Mucosa of gallbladder (tissue), 1 donor: ENCODE measurements at places on chromosomes 7 and 10.

- peak; percentile 84 for DNase-seq
These were observed 256.5 kb downstream of the FRMD4A start for GRCh38 chr10:14074062-14074884.

DNA sequence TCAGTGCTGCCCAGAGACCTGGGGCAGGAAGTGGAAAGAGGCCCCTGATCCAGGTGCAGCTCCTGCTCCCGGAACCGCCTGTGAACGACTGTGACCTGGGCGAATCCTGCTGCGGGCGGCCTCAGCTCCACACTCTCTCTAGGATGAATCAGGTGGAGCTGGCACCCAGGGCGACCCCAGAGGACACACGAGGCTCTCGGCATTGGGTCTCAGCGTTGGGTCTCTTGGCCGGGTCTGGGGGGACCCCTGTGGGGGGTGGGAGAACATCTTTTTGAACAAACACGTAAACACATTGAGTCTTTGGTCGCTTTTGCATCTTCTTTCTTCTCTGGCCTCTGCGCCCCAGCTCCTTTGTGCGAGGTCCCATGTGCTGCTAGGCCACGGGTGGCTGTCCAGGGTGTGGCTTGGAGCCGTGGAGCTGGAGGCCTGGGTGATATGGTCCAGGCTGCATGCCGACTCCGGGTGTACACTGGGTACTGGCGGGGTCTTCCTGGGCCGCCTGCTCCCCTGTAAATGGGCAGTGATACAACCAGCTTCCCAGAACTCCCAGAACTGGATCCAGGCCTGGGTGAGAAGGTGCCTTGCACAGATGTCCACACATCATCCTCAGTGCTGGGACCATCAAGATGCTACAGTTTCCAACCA is 435.8 kb downstream of the DNAJB6 start:
- no peak for DNase-seq

DNA sequence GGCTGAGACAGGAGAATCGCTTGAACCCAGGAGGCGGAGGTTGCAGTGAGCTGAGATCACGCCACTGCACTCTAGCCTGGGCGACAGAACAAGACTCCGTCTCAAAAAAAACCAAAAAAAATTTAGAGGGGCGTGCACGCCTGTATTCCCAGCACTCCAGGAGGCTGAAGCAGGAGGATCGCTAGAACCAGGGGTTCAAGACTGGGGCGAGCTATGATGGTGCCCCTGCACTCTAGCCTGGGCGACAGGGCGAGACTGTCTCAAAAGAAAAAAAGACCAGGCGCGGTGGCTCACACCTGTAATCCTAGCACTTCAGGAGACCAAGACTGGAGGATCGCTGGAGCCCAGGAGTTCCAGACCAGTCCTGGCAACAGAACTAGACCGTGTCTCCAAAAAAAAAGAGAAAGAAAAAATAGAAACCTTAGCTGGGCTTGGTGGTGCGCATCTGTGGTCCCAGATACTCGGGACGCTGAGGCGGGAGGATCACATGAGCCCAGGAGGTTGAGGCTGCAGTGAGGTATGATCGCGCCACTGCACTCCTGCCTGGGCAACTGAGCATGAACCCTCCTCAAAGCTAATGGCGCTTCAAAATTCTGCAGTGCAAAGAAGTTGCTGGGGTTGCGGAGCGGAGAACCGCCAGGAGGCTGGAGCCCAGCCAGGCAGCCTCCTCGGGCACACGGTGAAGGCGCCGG is 382 bp upstream of the MBLAC1 start:
- no peak for DNase-seq

- no peak for DNase-seq
These were observed 127.7 kb downstream of the ELMO1 start for GRCh38 chr7:37320848-37321468.

GRCh38 chr10:116848944-116849247 is 403 bp upstream of the ENO4 start:
- no peak for DNase-seq

DNA sequence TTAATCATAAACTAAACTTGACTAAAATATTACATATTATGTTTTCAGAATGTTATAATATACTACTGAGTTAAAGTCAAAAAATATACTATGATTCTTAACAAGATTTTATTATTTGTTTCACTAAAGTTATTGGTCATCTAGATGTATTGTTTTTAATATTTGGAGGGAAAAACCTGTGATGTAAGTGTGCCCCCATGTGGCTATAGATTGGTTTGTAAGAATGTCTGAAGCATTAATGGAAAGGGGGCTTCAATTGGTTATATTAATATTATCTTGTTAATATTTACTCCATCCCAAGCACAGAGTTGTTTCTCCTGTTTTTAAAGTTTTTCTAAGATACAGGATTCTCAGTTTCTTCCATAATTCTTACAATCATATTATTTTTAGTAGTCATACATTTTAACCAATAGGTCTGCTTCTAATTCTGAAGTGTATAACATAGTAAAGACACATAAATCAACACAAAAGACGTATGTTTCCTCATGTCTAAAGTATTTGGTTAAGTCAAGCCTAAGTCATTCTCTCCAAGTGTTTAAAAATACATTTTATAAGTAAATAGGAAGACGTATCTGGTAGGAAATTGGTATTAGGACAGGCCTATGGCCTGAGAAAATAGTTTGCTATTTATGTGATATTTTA is 58.0 kb downstream of the GNAT3 start:
- DNase-seq = no peak
